ENCODE measurements at places on chromosomes 1 and 21. TPM values are rescaled to one million over a fixed set of nuclear protein-coding genes. Genes with fewer than 3 reads are reported as not detected.

Gene OR2M3
- not detected for total RNA-seq

- H3K4me1 ChIP-seq, result no peaks in the 10 kb centered on the region
- H3K27ac ChIP-seq, result no peak overlapping the region
- H3K36me3 ChIP-seq, result no peaks in the 10 kb centered on the region
- H3K27me3 ChIP-seq, result no peaks in the 10 kb centered on the region
- DNase-seq, result no peak
Measured at GRCh38 chr1:50508040-50508586, 84.9 kb upstream of the DMRTA2 start.

- no peak overlapping the region for H3K4me3 ChIP-seq
- no peaks in the 10 kb centered on the region for H3K4me1 ChIP-seq
- H3K27ac ChIP-seq, result no peak overlapping the region
- H3K36me3 ChIP-seq, result no peaks in the 10 kb centered on the region
- DNase-seq, result no peak
Measured at GRCh38 chr1:175222296-175222938, 29.8 kb upstream of the KIAA0040 start.

DNA sequence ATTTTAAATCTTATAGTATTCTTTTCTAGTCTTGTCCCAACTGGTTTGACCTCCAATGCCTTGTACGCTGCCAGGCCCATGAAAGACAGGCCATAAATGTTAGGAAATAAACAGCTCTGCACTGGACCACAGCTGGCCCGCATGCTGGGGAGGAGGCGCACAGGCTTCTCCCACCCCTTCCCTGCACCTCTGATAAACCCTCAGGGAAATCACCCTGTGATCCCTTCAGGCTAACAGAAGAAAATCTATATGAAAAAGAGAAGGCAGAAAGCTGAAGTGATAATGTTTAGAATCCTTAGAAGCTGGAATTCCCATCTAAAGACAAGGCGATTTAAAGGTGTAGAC lies 41.5 kb downstream of the COLGALT2 start:
- no peak overlapping the region for H3K4me3 ChIP-seq
- no peak for DNase-seq
- no peaks in the 10 kb centered on the region for H3K36me3 ChIP-seq
- no peaks in the 10 kb centered on the region for H3K4me1 ChIP-seq
- H3K27ac ChIP-seq, result no peak overlapping the region

- H3K4me3 ChIP-seq, result no peak overlapping the region
- H3K27me3 ChIP-seq, result no peaks in the 10 kb centered on the region
- DNase-seq, result no peak
- peaks cover 36% of the 10 kb centered on the region for H3K4me1 ChIP-seq
Measured at GRCh38 chr21:29302359-29302875, 3.7 kb downstream of the BACH1 start.

Gene NR0B2
- not detected for total RNA-seq

Gene COL16A1
- total RNA-seq, result not detected

Gene NRIP1
- total RNA-seq, result 15.7 TPM

Gene SPATA17
- total RNA-seq, result not detected

- no peaks in the 10 kb centered on the region for H3K36me3 ChIP-seq
- H3K4me1 ChIP-seq, result no peaks in the 10 kb centered on the region
Measured at GRCh38 chr21:14895792-14896191, 169.0 kb downstream of the NRIP1 start.

DNA sequence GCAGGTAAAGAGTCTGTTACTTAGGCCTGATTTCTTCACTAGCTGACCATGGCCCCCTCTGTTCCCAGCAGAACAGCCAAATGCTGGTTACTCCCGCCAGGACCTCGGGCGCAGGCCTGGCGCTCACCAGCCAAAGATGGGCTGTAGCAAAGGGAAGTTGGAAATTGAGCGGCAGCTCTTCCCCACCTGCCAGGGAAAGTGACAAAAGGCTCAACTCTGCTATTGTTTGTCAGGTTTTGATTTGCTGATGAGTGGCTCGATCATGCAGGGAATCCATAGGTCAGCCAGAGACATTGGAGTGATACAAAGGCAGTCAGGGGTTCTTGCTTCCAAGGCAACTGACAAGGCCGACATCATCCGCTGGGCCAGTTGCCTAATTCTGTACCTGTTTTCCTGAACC lies 120.1 kb downstream of the ASTN1 start:
- H3K27me3 ChIP-seq, result no peaks in the 10 kb centered on the region
- H3K36me3 ChIP-seq, result no peaks in the 10 kb centered on the region
- H3K27ac ChIP-seq, result no peak overlapping the region
- H3K4me1 ChIP-seq, result no peaks in the 10 kb centered on the region

GRCh38 chr21:32653326-32653901 lies 41.2 kb upstream of the CFAP298 start:
- no peak for DNase-seq
- no peaks in the 10 kb centered on the region for H3K4me1 ChIP-seq
- no peaks in the 10 kb centered on the region for H3K27me3 ChIP-seq
- peaks cover 18% of the 10 kb centered on the region for H3K36me3 ChIP-seq
- H3K4me3 ChIP-seq, result no peak overlapping the region

Gene CYP4Z1
- not detected for total RNA-seq

Gene OR10Z1
- total RNA-seq, result not detected

- DNase-seq, result no peak
- H3K27ac ChIP-seq, result no peak overlapping the region
- no peak overlapping the region for H3K4me3 ChIP-seq
Measured at GRCh38 chr1:42081475-42081874, 71.7 kb upstream of the GUCA2B start.

- no peaks in the 10 kb centered on the region for H3K4me1 ChIP-seq
- no peak for DNase-seq
- H3K36me3 ChIP-seq, result no peaks in the 10 kb centered on the region
- no peaks in the 10 kb centered on the region for H3K27me3 ChIP-seq
- no peak overlapping the region for H3K4me3 ChIP-seq
Measured at GRCh38 chr1:183993132-183993531, 44.4 kb downstream of the COLGALT2 start.

GRCh38 chr1:166488327-166488726 lies 321.5 kb upstream of the FAM78B start:
- DNase-seq, result no peak
- peaks cover 25% of the 10 kb centered on the region for H3K4me1 ChIP-seq
- H3K27ac ChIP-seq, result peak overlapping the region; percentile 90
- H3K4me3 ChIP-seq, result no peak overlapping the region
- no peaks in the 10 kb centered on the region for H3K36me3 ChIP-seq

DNA sequence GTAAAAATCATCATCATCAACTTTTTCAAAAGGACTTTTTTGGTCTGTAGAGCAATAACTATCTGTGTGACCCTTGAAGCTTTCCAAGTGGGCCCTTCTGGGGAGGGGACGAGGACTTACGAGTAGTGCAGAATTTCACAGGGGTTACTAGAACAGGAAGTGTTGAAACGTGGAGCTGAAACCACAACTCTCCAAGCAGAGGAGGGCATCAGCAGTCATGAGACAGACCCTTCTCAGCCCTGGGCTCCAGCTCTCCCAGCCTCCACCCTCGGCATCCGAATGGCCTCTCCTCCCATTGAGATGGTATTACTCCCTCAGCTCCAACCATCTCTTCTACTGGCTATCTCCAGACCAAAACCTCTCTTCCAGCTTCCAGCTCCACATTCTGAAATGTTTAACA lies 3.6 kb downstream of the FAM89A start:
- no peak for DNase-seq
- peaks cover 29% of the 10 kb centered on the region for H3K4me1 ChIP-seq
- no peak overlapping the region for H3K27ac ChIP-seq
- H3K36me3 ChIP-seq, result no peaks in the 10 kb centered on the region
- no peak overlapping the region for H3K4me3 ChIP-seq
- no peaks in the 10 kb centered on the region for H3K27me3 ChIP-seq

Gene FCRL3
- total RNA-seq, result 10.5 TPM

GRCh38 chr1:6423321-6423999 lies 1.1 kb upstream of the ESPN start:
- no peak overlapping the region for H3K27ac ChIP-seq
- peak; percentile 58 for DNase-seq
- H3K4me3 ChIP-seq, result peak overlapping the region; percentile 32

DNA sequence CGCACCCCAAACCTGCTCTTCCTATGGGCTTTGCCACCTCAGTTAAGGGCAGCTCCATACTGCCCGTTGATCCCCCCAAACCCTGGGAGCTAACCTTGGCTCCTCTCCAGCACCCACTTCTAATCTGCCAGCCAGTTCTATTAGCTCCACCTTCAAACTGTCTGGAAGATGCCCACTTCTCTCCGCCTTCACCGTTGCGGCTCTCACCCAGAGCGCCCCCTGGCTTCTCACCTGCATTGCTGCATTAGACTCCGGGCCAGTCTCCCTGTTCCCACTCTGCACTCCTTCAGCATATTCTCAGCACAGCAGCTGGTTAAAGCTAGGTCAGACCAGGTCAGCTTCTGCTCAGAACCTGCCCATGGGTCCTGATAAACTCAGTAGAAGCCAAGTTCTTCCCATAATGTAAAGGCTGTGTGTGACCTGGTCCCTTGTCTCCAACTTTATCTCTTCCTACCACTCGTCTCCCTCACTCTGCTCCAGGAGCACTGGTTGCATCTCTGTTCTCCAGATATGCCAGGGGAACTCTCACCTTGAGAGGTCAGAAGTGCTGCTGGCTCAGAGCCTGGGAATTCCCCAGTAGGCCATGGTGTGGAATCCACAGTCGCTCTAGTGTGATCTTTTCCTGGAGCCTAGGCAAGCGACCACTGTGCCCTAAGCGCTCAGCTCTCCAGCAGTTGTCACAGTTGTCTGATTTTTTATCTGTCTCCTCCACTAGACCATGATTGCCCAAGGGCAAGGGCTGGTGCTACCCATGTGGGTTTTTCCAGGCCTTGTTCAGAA lies 150.3 kb downstream of the HMGB4 start:
- no peak for DNase-seq
- H3K4me1 ChIP-seq, result no peaks in the 10 kb centered on the region
- no peaks in the 10 kb centered on the region for H3K27me3 ChIP-seq
- no peak overlapping the region for H3K27ac ChIP-seq
- H3K4me3 ChIP-seq, result no peak overlapping the region

GRCh38 chr1:204461331-204462228 lies 33.0 kb downstream of the PIK3C2B start:
- no peaks in the 10 kb centered on the region for H3K27me3 ChIP-seq
- no peaks in the 10 kb centered on the region for H3K36me3 ChIP-seq
- no peak overlapping the region for H3K4me3 ChIP-seq
- no peak for DNase-seq
- peaks cover 44% of the 10 kb centered on the region for H3K4me1 ChIP-seq

Gene CLDN14
- not detected for total RNA-seq

Gene AMY1B
- total RNA-seq, result not detected

DNA sequence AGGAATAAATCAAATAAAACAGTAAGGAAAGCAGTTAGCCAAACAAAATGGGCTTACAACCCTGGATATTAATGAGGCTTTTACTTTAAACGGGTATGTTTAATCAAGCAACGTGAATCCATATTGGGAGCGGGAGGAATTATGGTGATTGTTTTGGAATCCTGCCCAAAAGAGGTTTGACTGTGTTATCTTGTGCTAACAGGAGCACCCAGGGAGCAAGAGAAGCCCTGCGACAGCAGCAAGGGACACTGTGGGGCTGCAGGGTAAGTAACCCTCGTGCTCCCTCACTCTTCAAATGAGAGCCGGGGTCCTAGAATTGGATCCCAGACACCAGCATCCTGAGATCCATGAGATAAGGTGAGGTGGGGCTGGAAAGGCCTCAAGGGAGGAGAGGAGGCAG lies 72.6 kb upstream of the PGBD5 start:
- DNase-seq, result no peak
- no peaks in the 10 kb centered on the region for H3K27me3 ChIP-seq
- no peak overlapping the region for H3K4me3 ChIP-seq
- H3K36me3 ChIP-seq, result no peaks in the 10 kb centered on the region
- H3K27ac ChIP-seq, result no peak overlapping the region

GRCh38 chr1:3903141-3904005 lies 3.3 kb upstream of the C1orf174 start:
- peaks cover 49% of the 10 kb centered on the region for H3K4me1 ChIP-seq
- H3K4me3 ChIP-seq, result peak overlapping the region; percentile 9
- no peak overlapping the region for H3K27ac ChIP-seq
- DNase-seq, result no peak

GRCh38 chr1:200739702-200740570 lies 1.2 kb downstream of the CAMSAP2 start:
- no peaks in the 10 kb centered on the region for H3K36me3 ChIP-seq
- peaks cover 19% of the 10 kb centered on the region for H3K4me1 ChIP-seq
- no peaks in the 10 kb centered on the region for H3K27me3 ChIP-seq
- H3K4me3 ChIP-seq, result peak overlapping the region; percentile 51
- H3K27ac ChIP-seq, result no peak overlapping the region
- no peak for DNase-seq

Gene AADACL4
- total RNA-seq, result not detected

- no peak for DNase-seq
- peaks cover 52% of the 10 kb centered on the region for H3K4me1 ChIP-seq
- H3K4me3 ChIP-seq, result no peak overlapping the region
- H3K36me3 ChIP-seq, result peaks cover 6% of the 10 kb centered on the region
- H3K27ac ChIP-seq, result no peak overlapping the region
Measured at GRCh38 chr1:206700445-206701036, 15.8 kb downstream of the MAPKAPK2 start.

- H3K4me3 ChIP-seq, result no peak within 1 kb of the TSS
- no peak within 1 kb of the TSS for H3K27ac ChIP-seq
- H3K27me3 ChIP-seq, result no peaks in the 10 kb centered on the region
- H3K36me3 ChIP-seq, result peaks cover under 1% of the 10 kb centered on the region
Measured at GRCh38 chr1:113978863-113979702, at the start of gene OLFML3. Gene OLFML3, plus strand, starts transcription at chr1:113979474. Its CDS starts 43 bp downstream, at chr1:113979517.

DNA sequence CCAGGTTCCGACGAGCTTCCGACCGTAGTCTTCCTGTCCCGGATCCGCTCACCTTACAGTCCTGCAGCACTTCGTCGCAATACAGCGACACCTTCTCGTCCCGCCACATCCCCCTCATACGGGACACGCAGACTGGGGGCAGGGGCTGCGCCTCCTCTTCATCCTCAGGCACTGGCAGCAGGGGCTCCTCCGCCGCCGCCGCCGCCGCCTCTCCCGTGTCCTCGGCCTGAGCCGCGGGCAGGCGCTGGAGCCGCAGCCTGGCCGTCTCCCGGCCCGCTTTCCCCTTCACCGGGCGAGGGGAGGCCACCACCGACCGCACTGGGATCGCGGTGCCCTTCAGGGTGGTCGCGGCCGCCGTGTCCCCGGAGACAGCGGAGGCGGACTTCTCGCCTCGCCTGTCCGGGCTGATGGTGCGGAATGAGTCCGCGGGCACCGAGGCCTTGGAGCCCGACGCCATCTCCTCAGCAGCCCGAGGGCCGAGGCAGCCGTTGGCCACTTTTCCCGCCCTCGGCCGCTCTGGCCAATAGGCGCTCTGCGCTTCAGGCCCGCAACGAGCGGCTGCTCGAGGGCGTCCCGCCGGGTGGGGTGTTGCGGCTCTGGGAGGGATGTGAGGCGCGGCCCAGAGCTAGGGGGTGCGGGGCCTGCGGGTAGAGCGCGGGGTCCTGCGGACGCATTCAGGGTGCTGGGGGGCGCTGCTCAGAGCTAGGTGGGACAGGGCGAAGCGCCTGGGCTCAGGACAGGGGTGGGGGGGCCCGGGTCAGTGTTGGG lies at the start of gene SHCBP1L:
SHCBP1L (minus strand) TSS at position 490 of the 768 bp plus-strand sequence; CDS start at position 457, 33 bp downstream.
- no peak within 1 kb of the TSS for H3K27ac ChIP-seq
- no peak within 1 kb of the TSS for H3K4me3 ChIP-seq
- no peaks in the 10 kb centered on the region for H3K4me1 ChIP-seq

Gene GPR157
- total RNA-seq, result 4.7 TPM

Gene CYP4X1
- total RNA-seq, result not detected
